ENCODE measurements at places on chromosomes 5 and 9. TPM values are rescaled to one million over a fixed set of nuclear protein-coding genes. Genes with fewer than 3 reads are reported as not detected.
A peak's percentile ranks its signal among the peaks of the same experiment; 100 is the strongest.

HNRNPH1 gene
- 126 TPM for total RNA-seq

DEPDC1B gene
- not detected for total RNA-seq

RLN2 gene
- not detected for total RNA-seq

PCDHA11 gene
- not detected for total RNA-seq

DNA sequence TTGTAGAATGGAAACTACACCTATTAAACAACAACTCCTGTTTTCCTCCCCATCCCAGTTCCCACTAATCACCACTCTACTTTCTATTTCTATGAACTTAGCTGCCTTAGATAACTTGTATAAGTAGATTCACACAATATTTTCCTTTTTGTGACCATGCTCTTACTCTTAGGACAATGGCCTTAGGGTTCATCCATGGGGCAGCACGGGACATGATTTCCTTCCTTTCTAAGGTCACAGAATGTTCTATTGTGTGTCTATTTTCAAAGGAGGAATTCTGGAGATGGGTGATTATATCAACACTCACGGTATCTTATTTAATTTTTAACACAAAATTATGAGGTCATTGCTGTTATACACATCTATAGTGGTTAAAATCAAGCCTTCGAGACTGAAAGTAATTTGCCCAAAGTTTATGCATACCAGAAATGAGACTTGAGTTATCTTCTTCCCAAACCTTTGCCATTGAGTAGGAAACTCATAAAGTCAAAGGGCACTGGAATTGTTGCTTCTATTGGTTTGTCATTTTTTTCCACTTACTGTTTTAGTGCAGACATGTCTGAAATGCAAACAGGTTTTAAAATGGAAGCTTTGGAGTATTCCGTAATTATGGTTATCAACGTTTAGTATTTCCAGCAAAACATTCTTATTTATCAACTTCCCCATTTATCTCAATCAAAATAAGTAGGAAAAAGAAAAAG, 23.6 kb downstream of the CTSL start:
- no peaks in the 10 kb centered on the region for H3K27me3 ChIP-seq
- peak overlapping the region; percentile 19 for H3K27ac ChIP-seq
- H3K36me3 ChIP-seq, result no peaks in the 10 kb centered on the region
- no peak overlapping the region for H3K4me3 ChIP-seq
- no peaks in the 10 kb centered on the region for H3K4me1 ChIP-seq
